ENCODE measurements at places on chromosomes 6 and 20.

GRCh38 chr20:57600320-57601210 lies 19.7 kb downstream of the ZBP1 start:
- DNase-seq: peak; percentile 76

- peak; percentile 42 for DNase-seq
Observed at GRCh38 chr6:28683945-28684538, 158.4 kb downstream of the GPX5 start.

- no peak for DNase-seq
Observed at GRCh38 chr20:4192378-4193068, 177.2 kb upstream of the RNF24 start.

- DNase-seq: no peak
Observed at GRCh38 chr20:24598346-24598745, 128.9 kb downstream of the SYNDIG1 start.

DNA sequence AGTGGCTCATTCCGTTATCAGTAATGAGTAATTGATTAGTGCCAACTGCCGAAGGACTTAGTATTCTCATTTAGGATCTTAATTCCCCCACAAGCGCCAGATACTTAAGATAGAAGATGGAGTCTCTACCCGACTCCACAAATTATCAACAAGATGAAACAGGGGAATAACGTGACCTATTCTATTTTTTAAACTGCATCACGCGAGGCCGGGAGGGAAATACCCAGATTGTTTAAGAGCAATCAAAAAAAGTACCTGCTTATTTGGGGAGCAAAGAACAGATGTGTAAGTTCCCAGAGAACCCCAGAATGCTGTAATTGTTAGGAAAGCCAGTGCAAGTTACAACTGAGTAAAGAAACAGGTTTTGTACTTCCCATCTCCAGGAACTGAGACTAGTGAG lies 1.1 kb upstream of the MAP3K5 start:
- DNase-seq: no peak

- DNase-seq: no peak
Observed at GRCh38 chr20:64140061-64140931, 24.0 kb upstream of the MYT1 start.

DNA sequence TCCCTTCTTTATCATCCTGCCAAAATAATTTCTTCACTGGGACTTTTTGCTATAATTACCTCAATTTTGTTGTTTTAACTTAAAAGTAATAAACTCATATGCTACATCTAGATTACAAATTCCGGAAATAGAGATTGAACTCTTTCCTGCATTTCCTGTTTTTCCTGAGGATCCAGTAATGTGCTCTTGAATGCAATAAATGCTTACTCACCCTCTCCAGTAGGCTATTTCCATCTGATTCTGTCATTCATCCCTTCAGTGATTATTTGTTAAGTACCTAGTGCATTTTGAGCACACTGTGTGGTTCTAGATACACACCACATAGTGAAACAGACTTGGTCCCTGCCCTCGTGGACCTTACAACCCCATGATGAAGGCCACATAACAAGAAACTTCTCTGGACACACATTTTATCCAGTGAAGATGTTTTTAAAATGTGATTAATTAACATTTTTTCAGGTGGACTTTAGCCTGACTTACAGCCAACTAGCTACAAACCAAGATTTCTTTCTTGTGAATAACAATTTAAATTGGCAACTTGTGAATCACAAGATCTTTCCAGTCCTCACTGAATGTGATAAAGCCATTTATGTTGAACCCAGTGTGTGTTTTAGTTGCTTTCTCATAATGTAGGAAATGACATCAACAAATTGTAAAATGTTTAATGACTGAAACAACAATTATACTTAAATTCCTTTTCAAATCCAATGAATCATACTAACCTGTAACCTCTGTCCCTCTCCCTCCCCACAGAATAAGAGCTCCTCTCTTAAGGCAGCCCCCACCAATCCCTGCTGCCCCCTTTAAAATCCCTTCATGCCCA lies 272.3 kb downstream of the KHDC1L start:
- DNase-seq: no peak

DNA sequence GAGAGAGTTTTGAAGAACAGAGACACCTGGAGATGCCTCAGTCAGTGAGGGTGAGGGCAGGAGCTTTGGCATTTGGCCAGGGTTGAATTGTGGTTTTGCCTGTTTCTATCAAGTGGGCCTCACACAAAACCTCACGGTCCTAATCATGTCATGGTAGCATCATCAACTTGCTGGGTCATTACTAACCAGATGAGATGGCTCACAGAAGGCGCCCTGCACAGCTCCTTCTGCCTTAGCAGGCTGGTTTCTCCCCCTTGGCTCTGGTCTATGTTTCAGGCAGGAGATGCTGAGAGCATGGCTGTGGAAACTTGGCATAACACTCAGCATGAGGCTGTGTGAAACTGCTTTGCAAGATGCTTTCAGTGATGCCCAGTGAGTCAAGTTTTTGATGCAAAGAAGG lies 99.3 kb downstream of the LRRC1 start:
- no peak for DNase-seq

- DNase-seq: no peak
Observed at GRCh38 chr6:139381216-139381865, 6.9 kb upstream of the CITED2 start.

GRCh38 chr20:54268941-54269340 lies 61.1 kb downstream of the PFDN4 start:
- no peak for DNase-seq

DNA sequence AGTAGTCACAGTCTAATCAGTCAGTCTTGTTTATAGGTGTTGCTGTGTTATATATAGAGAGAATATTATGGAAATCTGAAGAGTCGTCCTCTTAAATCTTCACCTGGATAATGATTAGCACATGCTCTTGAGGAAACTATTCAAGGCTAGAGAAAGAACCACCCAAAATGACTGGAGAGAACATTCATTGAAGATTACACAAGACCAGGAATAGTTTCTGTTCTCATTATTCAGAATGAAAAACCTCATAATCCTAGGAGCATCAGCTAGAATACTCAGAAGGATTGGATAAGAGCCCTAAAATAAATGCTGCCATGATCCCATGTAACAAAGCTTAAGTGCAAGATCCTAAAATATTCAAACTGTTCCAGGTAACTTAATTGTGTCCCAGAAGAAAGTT lies 278.2 kb upstream of the PREP start:
- no peak for DNase-seq

- no peak for DNase-seq
Observed at GRCh38 chr6:147825848-147826247, 317.4 kb downstream of the SAMD5 start.

- DNase-seq: no peak
Observed at GRCh38 chr6:52788478-52788877, 15.1 kb downstream of the GSTA1 start.

DNA sequence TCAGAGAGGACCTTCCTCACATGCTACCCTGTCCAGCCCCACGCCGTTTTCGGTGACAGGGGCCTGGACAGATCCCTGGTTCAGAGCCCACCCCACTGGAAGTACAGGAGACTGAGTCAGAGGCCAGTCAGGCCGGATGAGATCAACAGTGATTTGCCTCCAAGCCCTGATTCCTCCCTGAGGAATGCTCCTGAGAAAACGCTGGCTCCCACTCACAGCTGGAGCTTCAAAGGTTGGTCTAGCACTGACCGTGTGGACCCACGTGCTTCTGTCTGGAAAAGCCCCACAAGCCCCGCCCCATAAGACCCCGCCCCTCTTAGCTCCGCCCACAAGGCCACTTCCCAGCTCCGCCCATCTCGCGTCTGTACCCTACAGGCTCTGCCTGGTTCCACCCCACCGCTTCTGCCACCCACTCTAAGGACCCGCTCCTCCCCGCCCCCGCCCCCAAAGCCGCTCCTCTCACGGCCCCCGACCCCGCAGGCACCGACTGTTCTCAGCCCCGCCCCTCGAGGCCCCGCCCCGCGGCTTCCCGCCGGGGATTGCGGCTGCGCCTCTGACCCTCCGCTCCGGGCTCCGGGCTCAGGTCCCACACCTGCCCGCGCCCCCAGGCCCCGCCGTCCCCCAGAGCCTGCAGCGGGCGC lies 64.9 kb upstream of the BHLHE23 start:
- peak; percentile 58 for DNase-seq

- no peak for DNase-seq
Observed at GRCh38 chr20:1983301-1983700, 10.6 kb downstream of the PDYN start.

- no peak for DNase-seq
Observed at GRCh38 chr6:163367497-163368183, 46.9 kb upstream of the QKI start.

GRCh38 chr20:54123587-54124180 lies 50.1 kb downstream of the CYP24A1 start:
- peak; percentile 88 for DNase-seq

DNA sequence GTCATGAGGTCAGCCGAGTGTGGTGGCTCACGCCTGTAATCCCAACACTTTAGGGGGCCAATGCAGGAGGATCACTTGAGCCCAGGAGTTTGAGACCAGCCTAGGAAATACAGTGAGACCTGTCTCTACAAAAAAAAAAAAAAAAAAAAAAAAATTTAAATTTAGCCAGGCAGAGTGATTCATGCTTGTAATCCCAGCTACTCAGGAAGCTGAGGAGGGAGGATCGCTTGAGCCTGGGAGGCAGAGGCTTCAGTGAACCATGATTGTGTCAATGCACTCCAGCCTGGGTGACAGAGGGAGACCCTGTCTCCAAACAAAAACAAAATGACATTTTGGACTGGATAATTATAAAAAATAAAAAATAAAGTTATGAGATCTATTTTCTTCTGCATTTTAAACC lies 56.2 kb downstream of the ADGRF1 start:
- DNase-seq: no peak

GRCh38 chr6:116008470-116009243 lies 52.0 kb downstream of the FRK start:
- no peak for DNase-seq

DNA sequence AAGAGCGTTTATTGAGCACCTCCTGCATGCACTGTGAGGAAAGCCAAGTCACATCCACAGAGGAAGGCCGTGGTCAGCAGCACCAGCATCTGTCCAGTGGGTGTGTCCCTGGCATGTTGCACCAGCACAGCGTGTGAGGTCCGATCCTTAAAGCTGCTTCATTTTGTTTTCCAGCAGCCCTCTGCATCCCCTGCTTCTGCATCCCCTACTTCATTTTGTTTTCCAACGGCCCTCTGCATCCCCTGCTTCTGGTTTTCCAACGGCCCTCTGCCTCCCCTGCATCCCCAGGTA lies 147.8 kb downstream of the SYCP2 start:
- no peak for DNase-seq

DNA sequence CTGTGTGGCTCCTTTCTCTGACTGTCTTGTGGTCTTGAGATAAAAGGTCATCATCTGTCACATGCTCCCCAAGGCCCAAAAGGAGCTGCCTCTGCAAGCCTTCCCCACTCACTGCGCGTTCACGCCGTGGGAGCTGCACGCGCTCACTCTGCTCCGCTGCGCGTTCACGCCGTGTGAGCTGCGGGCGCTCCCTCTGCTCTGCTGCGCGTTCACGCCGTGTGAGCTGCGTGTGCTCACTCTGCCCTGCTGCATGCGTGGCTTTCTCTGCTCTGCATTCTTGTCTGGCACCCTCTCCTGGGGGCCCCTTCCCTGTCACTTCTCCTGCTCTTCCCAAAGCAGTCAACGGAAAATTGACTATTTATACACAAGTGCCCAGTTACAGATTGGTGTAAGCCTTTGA lies 42.5 kb downstream of the PSMB1 start:
- no peak for DNase-seq

DNA sequence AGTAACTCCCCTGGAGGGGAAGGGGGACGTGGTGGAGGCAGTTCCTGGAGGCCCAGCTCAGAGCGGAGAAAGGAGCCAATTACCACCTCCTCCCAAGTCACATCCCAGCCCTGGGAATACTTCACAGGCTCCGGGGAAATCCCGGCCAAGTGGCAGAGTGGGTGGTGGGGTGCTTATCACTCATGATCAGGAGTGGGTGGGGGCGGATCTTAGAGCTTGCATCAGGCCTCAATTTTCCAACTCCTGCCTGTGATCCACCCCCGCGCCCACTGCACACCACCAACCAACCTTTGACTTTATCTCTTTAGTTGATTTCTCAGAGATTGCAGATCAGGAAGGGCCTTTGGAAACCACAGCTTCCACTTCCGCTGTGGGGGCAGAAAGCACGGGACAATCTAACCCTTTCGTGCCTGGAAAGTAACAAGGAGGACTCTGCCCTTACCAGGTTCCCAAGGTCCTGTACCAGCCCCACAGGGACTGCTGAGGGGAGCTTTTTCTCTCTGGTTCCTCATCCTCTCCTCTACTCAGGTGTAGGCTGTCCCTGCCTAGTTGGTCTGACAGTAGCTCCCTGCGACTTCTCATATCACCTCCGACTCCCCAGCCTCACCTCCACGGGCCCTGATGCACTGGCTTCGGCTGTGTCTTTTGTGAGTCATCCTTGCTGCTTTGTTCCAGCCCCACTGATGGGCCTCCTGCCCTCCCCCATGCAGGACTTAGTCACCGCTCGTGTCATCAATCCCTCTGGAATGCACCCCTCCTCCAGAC lies 24.9 kb upstream of the IER3 start:
- peak; percentile 95 for DNase-seq

- DNase-seq: no peak
Observed at GRCh38 chr6:11414176-11414963, 123.2 kb upstream of the TMEM170B start.

- peak; percentile 50 for DNase-seq
Observed at GRCh38 chr6:117548797-117549301, 53.5 kb downstream of the GOPC start.

DNA sequence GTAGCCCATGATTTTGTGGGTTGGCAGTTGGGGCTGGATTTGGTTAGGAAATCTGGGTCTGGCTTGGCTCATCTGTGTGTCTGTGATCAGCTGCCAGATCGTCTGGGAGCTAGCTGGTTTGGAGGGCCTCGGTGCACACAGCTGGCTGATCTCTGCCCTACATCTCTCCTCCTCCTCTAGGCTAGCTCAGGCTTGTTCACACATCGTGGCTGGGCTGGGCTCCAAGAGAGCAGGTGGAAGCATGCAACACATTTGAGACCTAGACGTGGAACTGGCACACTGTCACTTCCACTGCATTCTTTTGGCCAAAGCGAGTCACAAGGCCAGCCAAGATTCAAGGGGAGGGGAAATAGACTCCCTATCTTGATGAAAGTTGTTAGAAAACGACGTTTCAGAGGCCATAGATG lies 15.9 kb downstream of the NDUFAF5 start:
- DNase-seq: no peak

DNA sequence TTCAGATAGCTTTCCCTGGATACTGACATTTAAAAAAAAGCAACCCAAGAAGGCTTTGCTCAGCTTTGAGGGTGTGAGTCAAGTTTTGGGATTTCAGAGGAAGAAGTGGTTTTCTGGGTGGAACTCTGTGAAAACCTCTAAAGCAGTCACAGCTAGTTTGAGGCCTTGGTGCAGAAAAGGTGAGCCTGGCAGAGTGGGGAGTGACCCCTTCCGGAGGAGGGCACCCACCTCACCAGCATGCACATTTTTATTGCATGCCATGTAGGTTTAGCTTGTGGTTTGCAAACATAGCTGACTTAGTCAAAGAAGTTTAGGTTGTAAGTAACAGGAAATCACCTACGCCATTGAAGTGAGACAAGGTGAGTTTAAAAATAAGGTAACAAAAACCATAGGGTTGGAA lies 146.8 kb upstream of the PMEPA1 start:
- no peak for DNase-seq

GRCh38 chr6:147935656-147936055 lies 407.0 kb upstream of the SASH1 start:
- DNase-seq: no peak
